ENCODE measurements at places on chromosomes 6 and 20. TPM values are rescaled to one million over a fixed set of nuclear protein-coding genes. Genes with fewer than 3 reads are reported as not detected.

GRCh38 chr6:6556161-6556737 is 32.3 kb upstream of the LY86 start:
- no peaks in the 10 kb centered on the region for H3K4me1 ChIP-seq
- peaks cover 9% of the 10 kb centered on the region for H3K27me3 ChIP-seq
- H3K4me3 ChIP-seq = no peak overlapping the region
- H3K36me3 ChIP-seq = no peaks in the 10 kb centered on the region
- H3K27ac ChIP-seq = no peak overlapping the region
- DNase-seq = no peak

DNA sequence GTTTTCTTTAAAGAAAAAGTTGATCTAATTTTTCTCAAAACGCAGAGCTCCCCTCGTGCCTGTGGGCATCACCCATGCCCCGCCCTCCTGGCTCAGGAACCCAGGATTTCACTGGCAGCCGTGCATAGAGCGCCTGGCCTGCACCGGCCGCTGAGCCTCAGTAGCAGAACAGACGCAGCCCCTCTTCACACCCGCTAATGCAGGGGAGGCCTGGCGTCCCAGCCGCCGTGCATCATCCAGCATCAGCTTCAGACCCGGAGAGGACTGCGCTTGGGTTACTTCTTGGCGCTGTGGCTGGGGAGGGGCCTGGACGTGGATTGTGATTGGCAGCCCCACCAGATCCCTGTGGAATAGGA is 18.1 kb downstream of the RBM38 start:
- no peak overlapping the region for H3K27ac ChIP-seq
- H3K4me1 ChIP-seq = no peaks in the 10 kb centered on the region
- no peak overlapping the region for H3K4me3 ChIP-seq
- no peaks in the 10 kb centered on the region for H3K36me3 ChIP-seq
- H3K27me3 ChIP-seq = no peaks in the 10 kb centered on the region
- no peak for DNase-seq

GRCh38 chr6:41122373-41122772 is 31.8 kb downstream of the TREML1 start:
- no peaks in the 10 kb centered on the region for H3K36me3 ChIP-seq
- no peaks in the 10 kb centered on the region for H3K27me3 ChIP-seq
- no peaks in the 10 kb centered on the region for H3K4me1 ChIP-seq
- DNase-seq = no peak
- no peak overlapping the region for H3K27ac ChIP-seq

- no peak for DNase-seq
- H3K27ac ChIP-seq = no peak overlapping the region
- H3K36me3 ChIP-seq = no peaks in the 10 kb centered on the region
- no peaks in the 10 kb centered on the region for H3K27me3 ChIP-seq
- no peaks in the 10 kb centered on the region for H3K4me1 ChIP-seq
- H3K4me3 ChIP-seq = no peak overlapping the region
Measured at GRCh38 chr6:66717801-66718200, 1010.8 kb upstream of the EYS start.

- no peaks in the 10 kb centered on the region for H3K4me1 ChIP-seq
- DNase-seq = no peak
- no peaks in the 10 kb centered on the region for H3K27me3 ChIP-seq
- H3K36me3 ChIP-seq = no peaks in the 10 kb centered on the region
- H3K27ac ChIP-seq = no peak overlapping the region
Measured at GRCh38 chr6:105619971-105620741, 217.3 kb upstream of the PREP start.

DNA sequence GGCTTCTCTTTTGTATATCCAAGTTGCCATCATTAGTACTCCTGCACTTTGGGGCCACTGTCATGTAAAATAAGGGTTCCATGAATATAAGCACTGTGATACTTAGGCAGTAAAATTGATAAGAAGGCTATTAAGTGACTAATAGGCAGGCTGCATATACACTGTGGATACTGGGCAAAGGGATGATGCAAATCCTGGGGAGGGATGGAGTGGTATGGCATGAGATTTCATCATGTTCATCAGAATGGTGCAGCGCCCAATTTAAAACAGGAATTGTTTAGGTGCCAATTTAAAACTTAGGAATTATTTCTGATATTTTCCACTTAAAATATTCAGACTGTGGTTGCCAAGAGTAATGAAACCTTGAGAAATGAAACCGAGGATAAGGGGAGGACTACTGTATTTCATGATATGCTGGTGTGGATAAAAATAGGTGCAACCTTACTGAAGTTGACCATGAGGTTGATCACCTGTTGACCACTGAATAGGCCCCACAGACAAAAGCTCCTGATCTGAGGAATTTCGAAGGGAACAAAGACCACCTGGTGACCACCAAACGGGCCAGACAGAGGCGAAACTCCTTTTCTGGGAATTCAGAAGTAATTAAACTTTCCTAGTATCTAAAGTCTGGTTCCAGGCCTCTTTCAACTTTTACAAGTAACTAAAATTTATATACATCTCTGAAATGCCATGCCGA is 4.9 kb upstream of the TRIM39 start:
- H3K4me3 ChIP-seq = no peak overlapping the region
- peaks cover 6% of the 10 kb centered on the region for H3K4me1 ChIP-seq
- no peaks in the 10 kb centered on the region for H3K36me3 ChIP-seq
- H3K27ac ChIP-seq = no peak overlapping the region
- DNase-seq = no peak

GRCh38 chr20:973785-974194 is 28.3 kb downstream of the RSPO4 start:
- no peaks in the 10 kb centered on the region for H3K36me3 ChIP-seq
- DNase-seq = no peak
- H3K4me3 ChIP-seq = no peak overlapping the region
- no peak overlapping the region for H3K27ac ChIP-seq
- H3K27me3 ChIP-seq = no peaks in the 10 kb centered on the region

- no peak overlapping the region for H3K27ac ChIP-seq
- no peaks in the 10 kb centered on the region for H3K4me1 ChIP-seq
- no peak for DNase-seq
- no peaks in the 10 kb centered on the region for H3K36me3 ChIP-seq
- H3K27me3 ChIP-seq = no peaks in the 10 kb centered on the region
- no peak overlapping the region for H3K4me3 ChIP-seq
Measured at GRCh38 chr20:16106191-16106849, 466.9 kb downstream of the KIF16B start.

DNA sequence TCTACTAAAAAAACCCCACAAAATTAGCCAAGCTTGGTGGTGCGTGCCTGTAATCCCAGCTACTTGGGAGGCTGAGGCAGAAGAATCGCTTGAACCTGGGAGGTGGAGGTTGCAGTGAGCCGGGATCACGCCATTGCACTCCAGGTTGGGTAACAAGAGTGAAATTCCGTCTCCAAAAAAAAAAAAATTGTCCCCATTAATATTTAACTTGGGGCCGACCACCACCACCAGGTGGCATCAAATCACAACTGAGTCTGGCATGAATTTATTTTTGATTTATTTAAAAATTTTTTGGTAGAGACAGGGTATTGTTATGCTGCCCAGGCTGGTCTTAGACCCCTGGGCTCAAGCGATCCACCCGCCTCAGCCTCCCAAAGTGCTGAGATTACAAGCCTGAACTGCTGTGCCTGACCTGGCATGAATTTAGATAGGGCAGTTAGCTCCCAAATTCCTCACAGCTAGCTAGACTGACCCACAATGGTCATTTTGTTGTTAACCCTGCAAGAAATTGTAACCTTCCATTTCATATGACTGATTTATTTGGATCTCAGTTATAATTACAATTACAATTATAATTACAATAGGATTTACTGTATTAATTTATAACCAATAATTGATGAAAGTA is 17.1 kb upstream of the BEND3 start:
- no peaks in the 10 kb centered on the region for H3K4me1 ChIP-seq
- no peak overlapping the region for H3K27ac ChIP-seq
- no peak for DNase-seq
- no peaks in the 10 kb centered on the region for H3K36me3 ChIP-seq
- H3K4me3 ChIP-seq = no peak overlapping the region
- H3K27me3 ChIP-seq = no peaks in the 10 kb centered on the region

AVP gene
- not detected for total RNA-seq

STMND1 gene
- not detected for total RNA-seq

APCDD1L gene
- 2.0 TPM for total RNA-seq

CYP39A1 gene
- 12.3 TPM for total RNA-seq

LIN28B gene
- total RNA-seq = not detected

MAP3K7 gene
- 31.1 TPM for total RNA-seq
